Astrocyte of the hippocampus (primary cell): ENCODE measurements at places on chromosomes 11 and 22.
A peak's percentile ranks its signal among the peaks of the same experiment; 100 is the strongest.

- DNase-seq = no peak
Measured at GRCh38 chr11:92810423-92811064, 158.9 kb upstream of the MTNR1B start.

DNA sequence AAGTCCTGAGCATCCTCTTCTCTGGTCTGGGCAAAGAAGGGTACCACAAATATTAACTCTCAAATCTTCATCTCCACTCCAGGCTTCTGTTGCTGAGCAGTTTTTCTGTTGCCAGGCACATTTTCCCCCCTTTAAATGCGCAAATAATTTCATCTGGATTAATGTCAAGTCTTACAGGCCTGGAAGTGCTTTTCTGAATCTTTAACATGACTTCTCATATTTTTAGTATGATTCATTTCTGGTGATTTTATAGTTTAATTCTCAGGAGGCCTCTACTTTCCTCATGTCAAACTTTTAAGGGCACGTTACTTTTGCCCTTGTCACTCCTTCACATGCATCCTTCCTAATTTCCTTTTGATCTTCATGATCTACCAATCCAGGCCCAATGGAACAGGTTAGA, 510.2 kb downstream of the METTL15 start:
- no peak for DNase-seq

DNA sequence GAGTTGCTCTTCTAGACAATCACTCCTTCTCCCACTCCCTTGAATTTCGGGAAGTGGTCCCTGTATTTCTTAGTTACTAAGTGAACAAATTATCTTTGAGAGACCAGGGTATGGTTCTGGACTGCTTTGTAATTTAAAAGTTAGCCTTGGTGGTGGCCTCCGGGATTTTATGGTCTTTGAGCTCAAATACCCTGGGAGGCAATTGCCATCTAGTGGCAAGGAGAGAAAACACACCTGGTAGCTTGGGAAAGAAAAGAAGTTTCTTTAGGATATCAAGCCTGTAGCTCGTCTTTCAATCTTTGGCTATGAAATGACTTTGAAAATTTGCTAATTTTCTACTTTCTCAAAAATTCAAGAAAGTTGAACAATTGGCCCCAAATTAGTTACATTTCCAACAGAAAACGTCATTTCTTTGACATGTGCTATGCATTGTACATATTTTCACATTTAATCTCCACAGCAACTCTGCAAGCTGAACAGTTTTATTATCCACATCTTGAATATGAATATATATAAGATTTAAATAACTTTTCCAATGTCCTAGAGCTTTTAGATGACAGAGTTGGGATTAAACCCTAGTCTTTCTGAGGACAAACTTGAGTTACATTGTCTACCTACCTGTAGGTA, 39.1 kb downstream of the MMP27 start:
- peak; percentile 69 for DNase-seq

DNA sequence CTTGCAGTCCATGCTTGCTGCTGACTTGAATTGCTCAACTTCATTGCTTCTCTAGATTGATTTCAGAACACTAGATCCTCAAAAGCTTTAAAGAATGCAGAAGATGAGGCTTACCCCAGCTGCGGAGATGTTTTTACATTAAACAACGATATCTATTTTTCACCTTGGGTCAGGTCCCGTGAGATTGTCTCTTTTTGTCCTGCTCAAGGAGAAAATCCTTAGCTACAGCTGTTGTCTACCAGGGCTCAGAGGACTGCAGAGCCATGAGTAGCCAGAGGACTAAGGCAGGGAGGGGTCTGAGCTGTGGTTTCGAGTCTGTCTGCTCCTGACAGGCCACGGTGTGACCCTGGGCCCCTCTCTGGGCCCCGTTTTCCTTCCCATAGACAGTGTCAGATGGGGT, 51.4 kb downstream of the PKNOX2 start:
- DNase-seq = no peak
